Astrocyte (in vitro differentiated cells and primary cell): ENCODE measurements at places on chromosomes 5 and 9. TPM values are rescaled to one million over a fixed set of nuclear protein-coding genes. Genes with fewer than 3 reads are reported as not detected.
A peak's percentile ranks its signal among the peaks of the same experiment; 100 is the strongest.

DNA sequence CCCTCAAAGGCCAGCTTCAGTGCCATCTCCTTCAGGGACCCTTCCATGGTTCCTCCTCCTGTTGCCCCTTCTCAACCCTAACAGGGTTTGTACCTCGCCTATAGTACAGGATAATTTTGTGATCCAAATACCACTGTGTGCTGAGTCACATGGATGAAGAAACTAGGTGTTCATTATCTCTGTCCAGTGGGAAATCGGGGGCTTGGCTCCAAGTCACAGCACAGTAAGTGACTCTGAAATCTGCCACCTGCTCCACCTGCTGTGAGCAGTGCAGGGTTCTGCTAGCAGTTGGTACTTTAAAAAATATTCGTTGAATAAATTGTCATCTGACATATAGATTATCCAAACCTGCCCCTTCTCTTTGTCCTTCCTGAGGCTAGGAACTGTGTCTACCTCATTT is 123.2 kb upstream of the OTULINL start:
- no peak for DNase-seq

GRCh38 chr5:120604884-120605283 is 140.8 kb downstream of the PRR16 start:
- DNase-seq: peak; percentile 98

DNA sequence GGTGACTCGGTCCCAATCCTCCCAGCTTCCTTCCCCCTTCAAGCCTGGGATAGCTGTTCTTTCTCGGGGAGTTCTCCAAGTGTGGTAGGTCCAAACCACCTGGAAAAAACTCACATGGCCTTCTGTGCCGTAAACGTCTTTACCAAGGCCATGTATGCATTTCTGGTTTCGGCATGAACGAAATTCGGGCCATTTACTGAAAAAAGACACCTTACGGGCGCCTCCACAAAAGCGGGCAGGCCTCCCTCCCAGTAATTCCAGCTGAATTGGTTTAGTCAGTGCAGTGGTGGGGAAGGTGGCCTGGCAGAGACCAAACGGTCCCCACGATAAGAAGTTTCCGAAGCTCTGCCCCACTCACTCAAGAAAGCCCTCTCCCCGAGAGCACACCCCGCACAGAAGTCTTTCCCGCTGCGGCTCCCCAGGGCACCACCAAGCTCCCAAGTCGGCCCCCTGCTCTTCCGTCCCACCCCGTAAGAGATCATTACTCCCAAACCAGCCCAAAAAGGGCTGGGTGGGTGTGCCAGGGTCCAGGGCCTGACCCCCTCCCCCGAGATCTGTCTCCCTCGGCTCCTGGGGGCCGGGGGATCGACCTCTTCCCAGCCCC is 86.3 kb upstream of the MELK start:
- no peak for DNase-seq

GRCh38 chr9:133676450-133676849 is 40.3 kb downstream of the DBH start:
- no peak for DNase-seq

FAM78A gene
- total RNA-seq: 0.73 and 1.1 TPM in 2 replicates

DNA sequence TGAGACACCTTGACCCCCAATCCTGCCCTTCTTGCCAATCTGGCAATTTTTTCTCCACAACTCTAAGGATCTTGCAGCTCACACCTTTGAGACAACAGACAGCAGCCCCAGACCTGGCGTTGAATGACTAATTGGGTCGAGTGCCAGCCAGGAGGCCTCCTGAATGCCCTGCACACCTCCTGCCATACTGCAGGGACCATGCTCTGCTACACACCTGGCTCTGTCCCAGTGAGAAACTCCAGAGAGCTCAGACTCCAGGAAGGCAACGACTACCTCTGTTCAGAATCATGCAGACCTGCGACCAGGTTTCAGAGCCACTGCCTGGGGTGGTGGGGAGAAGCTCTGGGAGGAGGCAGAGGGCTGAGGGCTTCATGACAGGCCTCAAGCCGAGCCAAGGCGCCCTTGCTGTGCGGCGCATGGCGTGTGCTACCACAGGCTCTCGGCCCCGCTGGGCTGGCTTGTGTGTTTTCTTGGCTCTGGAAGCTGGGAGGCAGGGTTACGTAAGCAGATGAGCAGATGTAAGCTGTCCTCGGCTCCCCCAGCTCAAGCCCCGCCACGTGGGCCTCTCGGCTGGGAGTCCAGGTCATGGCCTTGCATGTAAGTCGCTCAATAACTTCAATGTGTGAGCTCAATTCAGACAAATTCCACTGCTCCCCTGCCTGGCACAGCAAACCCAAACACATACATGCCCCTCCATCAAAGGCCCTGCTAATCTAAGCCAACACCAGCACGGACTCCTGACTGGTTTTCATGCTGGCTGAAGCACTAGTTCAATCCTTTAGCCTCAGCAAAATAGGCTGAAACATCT is 27.5 kb downstream of the B4GALT1 start:
- DNase-seq: peak; percentile 79

PCDHGA6 gene
- 0.22 and 0.41 TPM in 2 replicates for total RNA-seq

CATSPER3 gene
- total RNA-seq: 0.26 and 0.39 TPM in 2 replicates

C5orf46 gene
- total RNA-seq: 22.6 and 32.3 TPM in 2 replicates

- DNase-seq: peak; percentile 58
These were observed 615.9 kb downstream of the CHSY3 start for GRCh38 chr5:130520211-130520610.

- no peak for DNase-seq
These were observed 115.4 kb upstream of the LMX1B start for GRCh38 chr9:126498331-126498730.

BRINP1 gene
- 2.2 and 2.7 TPM in 2 replicates for total RNA-seq

AJM1 gene
- 3.3 and 4.2 TPM in 2 replicates for total RNA-seq

- DNase-seq: peak; percentile 73
These were observed 28.4 kb upstream of the SUSD1 start for GRCh38 chr9:112203536-112203935.

DNA sequence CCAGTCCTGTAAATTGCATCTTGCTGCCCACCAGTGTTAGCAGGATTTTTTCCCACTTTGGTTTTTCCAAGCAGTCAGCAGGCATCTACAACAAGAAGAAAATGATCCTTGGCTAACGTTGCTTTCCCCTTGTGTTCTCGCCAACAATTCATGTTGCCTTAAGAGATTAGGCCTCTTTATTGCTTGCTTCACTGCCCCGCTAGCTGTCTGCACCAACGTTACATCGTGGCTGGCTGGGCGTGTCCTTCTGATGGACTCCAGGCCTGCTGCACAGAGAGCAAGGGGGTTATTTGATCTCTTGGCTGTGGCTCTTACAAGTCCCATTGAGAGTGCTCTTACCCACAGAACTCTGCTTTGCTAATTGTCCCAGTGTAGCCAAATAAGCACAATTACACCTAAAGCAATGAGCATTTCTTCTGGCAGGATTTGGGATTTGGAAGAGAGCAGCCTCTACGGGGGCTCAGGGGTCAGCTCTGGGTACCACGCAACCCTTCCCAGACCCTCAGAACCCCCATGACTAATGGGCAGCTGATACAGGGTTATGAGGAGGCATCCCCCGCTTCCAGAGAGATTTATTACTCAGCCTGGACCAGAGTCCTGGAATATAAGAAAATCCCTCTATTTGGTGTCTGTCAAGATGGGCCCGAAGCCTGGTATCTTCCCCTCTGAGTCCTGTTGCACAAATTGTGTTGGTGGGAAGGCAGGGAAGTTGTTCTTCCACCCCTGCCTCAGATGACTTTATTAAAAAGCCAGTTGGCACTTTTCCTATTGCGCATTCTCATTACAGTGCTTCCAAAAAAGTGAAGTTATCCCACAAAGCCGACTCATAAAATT is 17.6 kb downstream of the DCANP1 start:
- peak; percentile 33 for DNase-seq

DNA sequence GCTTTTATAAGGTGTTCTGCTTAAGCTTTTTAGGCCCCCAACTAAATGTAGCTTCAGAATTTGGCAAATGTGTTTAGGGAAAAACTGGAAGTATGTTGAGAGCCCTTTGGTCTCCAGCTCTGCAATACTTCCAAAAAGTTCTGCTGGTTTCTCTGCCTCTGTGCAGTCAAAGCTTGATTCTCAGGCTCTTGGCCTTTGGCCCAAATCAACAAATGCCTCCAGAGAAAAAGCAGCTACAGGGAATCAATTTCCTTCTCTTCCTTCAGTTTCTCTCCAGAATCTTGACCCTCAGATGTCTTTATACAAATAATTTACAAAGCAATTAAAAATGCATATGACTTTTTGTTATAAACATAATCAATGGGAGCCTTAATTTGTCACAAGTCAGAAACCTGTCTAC is 235.7 kb downstream of the COMMD10 start:
- peak; percentile 8 for DNase-seq

DNA sequence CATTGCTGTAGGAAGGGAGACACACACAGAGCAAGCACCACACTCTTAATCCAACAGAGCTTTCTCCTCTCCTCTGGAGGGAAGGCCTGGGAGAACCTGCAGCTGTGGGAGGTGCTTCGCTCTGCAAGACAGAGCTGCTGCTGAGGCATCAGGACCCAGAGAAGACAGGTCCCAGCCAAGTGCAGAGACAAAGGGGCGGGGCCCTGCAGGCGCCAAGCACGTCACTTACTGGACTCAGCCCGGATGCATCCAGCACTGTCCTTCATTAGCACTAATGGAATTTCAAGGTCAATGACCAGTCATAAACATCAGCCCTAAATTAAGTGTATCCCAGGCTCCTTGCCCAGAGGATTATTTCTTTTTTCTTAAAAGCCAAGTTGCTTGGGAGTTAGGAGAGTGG is 337.1 kb upstream of the PANK3 start:
- no peak for DNase-seq

GLRA1 gene
- not detected in 2 replicates for total RNA-seq

- peak; percentile 86 for DNase-seq
These were observed 2.2 kb downstream of the AKNA start for GRCh38 chr9:114385397-114386181.

DNA sequence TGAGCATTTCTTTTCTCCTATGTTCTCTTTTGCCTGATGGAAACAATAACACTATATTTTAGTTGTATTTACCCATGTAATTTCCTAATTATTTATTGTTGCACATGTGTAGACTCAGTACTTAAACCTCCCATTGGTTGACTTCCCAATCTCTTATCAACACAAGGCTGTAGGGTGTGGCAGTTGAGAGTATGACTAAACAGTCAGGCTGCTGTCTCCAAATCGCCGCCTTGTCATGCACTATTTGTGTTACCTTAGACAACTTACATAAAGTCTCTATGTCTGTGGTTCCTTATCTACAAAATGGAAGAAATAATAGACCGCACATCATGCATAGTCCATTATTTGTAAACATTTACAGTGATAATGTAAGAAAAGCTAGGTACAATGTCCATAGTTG is 68.9 kb upstream of the EFNA5 start:
- peak; percentile 73 for DNase-seq

DNA sequence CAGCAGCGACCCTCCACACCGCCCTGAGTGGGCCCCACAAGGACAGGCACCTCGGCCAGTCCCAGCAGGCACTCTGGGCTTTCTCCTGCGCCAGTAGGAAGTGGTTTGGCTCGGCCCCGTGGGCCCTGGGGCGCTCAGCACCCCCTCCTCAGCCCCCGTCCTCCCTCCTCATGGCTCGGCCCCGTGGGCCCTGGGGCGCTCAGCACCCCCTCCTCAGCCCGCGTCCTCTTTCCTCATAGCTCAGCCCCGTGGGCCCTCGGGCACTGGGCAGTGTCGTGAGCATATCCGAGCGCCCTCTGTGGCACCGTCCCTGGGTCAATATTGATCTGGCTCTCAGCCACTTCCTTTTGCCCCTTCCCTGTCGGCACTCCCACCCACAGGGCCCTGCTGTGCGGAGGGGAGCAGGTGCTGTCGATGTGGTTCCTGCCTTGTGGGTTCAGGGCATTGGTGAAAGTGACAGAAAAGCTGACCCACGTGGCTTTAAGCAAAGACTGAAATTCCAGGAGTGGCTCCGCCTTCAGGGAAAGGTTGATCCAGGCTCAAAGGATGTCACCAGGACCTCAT is 5.5 kb upstream of the SCGB3A1 start:
- DNase-seq: no peak

GRCh38 chr9:134369416-134370212 is 43.4 kb downstream of the RXRA start:
- no peak for DNase-seq

DNA sequence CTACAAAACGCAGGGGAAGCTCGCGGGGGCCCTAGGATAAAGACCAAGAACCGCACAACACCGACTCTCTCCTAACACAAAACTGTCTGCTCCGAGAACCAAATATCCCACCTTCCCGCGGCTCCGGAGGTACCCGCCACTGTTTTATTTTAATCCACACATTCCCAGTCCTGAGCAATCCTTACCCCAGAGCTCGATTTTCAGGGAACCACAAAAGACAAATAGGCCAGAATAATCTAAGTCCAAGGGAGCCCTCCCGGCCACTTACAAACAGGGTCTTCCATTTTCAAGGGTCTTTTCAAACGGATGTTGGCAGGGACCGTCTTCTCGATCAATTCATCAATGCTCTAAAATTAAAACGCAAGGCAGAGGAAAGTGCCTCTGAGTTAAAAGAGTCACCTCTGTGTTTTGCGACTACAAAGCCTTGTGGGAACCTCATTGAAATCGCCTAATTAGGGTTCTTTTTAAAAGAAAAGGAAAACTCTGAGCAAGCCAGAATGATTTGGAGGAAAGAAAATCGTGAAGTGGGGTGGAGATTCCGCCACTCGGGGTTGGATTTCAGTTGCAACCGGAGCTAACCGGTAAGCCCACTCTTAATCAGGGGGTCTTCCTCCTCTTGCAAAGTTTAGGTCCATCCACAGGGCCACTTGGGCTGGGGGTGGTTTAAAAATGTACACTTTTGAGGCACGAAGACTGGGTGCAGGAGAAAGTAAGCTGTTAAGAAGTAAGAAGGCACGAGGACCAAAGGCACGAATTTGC is 1.0 kb downstream of the GLDC start:
- DNase-seq: no peak

- DNase-seq: no peak
These were observed 56.7 kb upstream of the PCSK5 start for GRCh38 chr9:75833778-75834177.

DNA sequence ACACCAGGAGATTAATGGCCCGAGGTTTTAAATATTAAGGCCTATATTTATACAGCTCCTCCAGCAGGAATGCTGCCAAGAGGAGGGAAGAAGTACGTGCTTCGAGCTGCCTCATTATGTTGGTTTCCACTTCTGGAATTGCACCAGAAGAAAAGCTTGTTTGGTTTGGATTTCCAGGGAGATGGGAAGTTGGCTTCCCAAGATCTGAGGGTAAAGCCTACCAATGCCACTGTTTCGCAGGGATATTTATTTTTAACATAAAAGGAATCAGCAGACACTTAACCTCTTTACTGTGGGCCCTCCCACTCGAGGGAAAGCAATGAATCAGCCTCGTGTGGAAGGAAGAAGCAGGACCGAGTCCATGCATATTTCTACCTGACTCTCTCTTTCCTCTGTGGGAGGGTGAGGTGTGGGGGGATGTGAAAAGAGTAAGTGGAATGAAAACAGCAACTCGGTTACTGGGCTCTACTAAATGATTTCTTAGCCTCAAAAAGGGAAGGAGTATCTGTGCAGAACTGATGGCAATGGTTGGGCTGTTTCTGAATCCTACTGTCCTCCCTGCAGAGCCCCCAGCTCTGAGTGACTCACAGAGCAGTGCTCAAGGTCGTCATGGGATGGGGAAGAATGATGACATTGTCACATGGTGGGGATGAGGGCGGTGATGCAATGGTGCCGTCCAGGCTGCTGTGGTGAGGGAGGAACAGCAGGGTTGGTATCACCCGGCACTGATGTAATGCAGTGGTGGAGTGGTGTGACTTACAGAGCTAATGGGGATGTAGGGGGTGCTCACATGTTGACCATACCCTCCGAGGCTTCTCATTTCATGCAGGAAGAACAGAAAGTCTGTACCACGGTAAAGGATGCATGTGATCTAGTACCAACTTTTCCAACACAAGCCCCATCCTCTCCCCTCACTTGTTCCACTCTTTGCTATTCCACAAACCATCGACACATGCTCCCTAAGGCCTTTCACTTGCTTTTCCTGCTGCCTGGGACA is 215.0 kb upstream of the PANK3 start:
- DNase-seq: peak; percentile 81
